Smooth muscle cell of the pulmonary artery (primary cell): ENCODE measurements at places on chromosomes 11 and 22. TPM values are rescaled to one million over a fixed set of nuclear protein-coding genes. Genes with fewer than 3 reads are reported as not detected.

KRTAP5-8 gene
- total RNA-seq: not detected in 2 replicates

SAA4 gene
- not detected in 2 replicates for total RNA-seq

OPCML gene
- total RNA-seq: 0.43 and 0.65 TPM in 2 replicates

FIBIN gene
- total RNA-seq: 15.4 and 28.8 TPM in 2 replicates

INS gene
- not detected in 2 replicates for total RNA-seq
